H54 (cell line): ENCODE measurements at places on chromosomes 11 and 22.

- no peak for DNase-seq
These were observed 27.0 kb upstream of the HIKESHI start for GRCh38 chr11:86274999-86275398.

DNA sequence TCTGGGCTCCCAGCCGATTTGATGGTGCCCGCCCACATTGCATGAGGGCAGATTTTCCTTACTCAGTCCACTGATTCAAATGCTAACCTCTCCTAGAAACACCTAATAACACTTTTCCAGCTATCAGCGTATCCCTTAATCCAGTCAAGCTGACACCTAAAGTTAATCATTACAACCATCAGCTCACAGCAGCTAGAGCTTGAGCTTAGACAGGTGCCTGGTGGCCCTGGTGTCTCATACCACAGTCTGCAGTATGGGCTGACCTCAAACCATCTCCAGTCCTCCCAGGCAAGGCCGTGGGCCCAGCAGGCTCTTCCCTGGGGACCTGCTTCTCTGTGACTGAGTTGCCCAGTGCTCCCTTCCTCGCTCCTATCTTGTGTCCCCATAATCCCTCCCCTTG is 174.4 kb upstream of the NECTIN1 start:
- DNase-seq: no peak

- DNase-seq: no peak
These were observed 936 bp downstream of the CECR2 start for GRCh38 chr22:17370026-17370765.

- DNase-seq: no peak
These were observed 49.1 kb downstream of the CERK start for GRCh38 chr22:46688949-46689348.

DNA sequence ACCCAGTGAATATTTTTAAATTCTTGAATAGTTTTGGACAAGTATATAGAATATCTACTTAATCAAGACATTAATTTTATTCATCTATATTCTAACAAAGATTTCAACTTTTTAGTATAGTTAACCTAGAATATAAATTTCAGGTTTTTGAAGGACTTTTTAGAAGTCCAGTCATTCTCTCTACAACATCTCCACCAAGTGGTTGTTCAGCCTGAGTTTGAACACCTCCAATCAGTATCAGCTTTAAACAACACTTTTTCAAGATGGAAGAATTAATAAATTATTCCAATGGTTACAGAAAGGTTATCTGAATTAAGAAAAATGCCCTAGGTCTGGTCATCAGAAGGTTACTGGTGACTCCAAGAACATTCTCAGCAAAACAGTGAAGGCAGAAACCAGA is 31.8 kb downstream of the EIF3M start:
- no peak for DNase-seq

DNA sequence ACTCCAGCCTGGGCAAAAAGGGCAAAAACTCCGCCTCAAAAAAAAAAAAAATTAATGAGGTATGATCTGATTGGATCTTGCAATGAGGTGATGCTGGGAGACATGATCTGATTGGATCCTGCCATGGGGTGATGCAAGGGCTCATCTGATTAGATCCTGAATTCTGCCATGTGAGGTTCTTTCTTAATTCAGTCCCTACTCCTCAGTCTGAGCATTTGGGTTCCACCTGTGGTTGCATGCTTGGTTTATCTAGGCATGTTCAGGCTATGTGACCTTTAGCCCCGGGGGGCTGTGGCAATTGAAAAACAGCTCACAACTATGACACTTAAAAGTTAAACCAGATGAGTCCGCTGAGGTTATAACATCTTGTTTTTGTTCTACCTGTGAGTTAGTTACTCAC is 4.8 kb upstream of the TRIM6 start:
- no peak for DNase-seq

GRCh38 chr22:36826262-36826661 is 9.4 kb upstream of the PVALB start:
- no peak for DNase-seq

DNA sequence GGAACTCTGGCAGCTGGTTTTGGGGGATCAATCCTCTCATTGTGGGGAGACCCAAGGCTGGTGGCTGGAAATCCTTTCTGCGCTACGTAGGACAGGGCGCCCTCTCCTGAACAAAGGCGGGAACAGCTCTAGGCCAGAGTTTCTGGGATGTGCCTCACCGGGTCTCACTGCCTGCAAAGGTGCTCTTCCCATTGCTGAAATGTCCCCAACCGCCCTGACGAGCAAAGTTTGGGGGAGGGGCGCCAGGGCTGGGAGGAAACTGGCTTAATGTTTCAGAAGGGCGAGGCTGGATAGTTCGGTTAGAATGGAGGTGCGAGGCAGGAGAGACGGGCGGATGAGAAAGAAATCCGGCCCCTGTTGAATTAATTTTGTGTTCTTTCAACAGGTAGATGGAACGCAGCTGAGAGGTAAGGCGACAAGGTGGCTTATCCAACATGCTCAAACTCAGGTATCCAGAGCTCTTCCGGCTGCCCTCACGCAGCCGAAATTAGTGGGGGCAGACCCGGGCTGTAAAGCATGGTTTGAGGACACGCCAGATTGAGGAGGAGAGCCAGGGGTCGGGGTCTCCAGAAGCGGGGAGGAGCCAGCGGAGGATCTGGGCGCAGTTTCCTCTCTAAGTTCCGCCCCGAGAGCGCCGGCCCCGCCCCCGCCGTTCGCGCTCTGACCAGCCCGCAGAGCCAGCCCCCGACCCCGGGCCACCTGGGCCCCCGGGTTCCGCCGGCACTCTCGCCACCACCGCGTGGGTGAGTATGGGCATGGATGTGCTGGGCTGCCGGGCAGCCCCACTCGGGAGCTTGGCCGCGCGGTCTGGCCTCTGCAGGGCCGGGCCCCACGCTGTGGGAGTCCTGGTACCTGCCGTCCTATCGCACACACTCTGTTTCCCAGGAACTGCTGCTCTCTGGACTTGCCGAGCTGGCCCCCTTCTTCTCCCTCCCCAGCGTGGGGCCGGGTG is at the start of gene PGAP2:
Gene PGAP2 (plus strand): TSS at position 652 of the 952 bp plus-strand sequence. CDS start 2,700 bp downstream, outside the sequence.
- peak; percentile 85 for DNase-seq

DNA sequence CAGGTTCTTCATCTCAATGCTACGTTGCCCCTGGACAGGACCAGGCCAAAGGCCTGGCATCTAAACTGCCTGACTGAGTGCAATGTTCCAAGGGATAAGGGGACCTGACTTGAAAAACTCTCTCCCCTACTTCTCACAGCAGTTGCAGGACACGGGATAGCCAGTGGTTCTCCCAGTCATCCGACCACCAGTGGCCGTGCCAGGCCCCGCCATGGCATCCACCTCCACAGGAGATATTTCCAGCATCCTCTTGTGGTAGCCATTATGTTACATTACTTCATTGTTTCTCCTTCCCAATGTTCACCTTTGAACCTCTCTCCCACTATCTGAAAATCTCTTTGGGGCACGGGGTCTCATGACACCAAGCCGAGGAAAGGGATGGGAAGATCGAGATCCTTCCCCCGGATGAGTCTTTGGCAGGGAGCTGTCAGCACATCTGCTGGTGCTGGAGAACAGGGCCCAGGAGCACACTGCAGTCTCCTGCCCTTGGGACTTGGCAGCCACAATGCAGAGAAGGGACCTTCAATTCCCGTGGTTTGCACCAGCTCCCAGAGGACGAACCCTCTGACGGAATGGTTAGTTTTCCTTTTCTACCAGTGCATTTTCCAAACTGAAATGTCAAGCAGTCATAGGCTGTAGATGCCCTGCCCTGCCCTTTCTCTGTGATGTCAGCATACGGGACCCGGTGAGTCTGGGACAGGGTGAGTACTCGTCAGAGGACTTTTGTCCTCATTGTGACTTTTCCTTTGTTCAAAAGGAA is 121.2 kb downstream of the ETS1 start:
- DNase-seq: no peak

GRCh38 chr11:5242933-5243815 is 6.5 kb downstream of the HBG1 start:
- DNase-seq: no peak

DNA sequence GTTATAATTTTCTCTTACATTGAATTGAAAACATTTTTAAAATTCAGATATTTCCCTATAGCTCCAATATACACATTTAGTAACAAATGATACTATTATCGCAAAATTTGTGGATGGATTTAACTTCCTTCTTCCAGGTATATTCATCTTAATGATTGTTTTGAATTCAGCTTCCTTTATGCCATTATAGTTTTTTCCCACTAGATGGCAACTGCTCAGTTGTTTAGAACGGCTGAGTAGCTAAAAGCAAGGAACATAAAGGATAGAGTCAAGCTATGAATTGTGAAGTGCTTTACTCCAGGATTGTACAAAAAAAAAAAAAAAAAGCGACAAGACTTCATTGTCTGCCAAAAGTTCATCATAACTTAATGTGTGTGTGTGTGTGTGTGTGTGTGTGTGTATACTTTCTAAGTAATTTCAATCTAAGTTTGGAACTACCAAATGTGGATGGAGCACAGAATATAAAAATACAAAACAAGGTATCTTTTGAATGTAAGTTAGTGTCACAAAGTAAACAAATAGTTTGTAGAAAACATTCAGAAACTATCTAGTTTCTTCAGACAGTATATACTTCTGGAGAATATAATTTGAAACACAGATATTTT is 846.4 kb downstream of the DLG2 start:
- no peak for DNase-seq

DNA sequence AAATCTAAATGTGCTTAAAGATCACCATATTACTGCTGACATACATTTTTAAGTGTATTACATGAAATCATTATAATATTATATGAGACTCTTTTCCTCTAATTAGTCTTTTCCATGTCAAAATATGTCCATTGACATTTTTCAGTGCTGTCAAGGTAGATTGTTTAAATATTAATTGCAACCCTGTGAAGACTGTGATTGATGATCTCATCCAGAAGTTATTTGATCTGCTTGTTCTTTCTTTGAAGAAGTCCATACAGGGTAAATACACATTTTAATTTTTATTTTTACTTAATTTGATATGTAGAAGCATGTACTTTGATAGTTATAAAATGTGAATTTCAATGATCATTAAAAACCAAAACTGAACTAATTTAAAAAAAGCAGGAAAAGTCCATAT is 38.4 kb downstream of the DYNC2H1 start:
- DNase-seq: no peak

GRCh38 chr22:28171712-28172111 is 252.7 kb upstream of the PITPNB start:
- no peak for DNase-seq

DNA sequence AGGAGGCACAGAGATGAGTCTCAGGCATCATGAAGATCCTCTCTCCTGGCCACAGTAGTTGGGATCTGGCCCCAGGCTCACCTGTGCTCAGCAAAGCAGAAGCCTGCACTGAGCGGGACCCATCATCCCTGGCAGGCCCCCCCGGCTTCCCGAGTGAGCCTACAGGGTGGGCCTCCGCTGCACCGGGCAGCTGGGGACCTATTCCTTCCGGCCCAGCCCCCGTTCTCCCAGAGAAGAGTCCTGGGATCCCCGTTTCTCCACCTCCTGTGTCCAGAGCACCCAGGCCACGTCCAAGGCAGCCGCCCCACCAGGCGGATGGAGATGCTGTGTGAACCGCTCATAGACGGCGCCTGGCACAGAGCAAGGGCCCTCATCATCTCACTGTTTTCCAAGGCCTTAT is 52.5 kb downstream of the ANO1 start:
- DNase-seq: no peak

- DNase-seq: no peak
These were observed 94.6 kb upstream of the ALKBH3 start for GRCh38 chr11:43786016-43786415.

DNA sequence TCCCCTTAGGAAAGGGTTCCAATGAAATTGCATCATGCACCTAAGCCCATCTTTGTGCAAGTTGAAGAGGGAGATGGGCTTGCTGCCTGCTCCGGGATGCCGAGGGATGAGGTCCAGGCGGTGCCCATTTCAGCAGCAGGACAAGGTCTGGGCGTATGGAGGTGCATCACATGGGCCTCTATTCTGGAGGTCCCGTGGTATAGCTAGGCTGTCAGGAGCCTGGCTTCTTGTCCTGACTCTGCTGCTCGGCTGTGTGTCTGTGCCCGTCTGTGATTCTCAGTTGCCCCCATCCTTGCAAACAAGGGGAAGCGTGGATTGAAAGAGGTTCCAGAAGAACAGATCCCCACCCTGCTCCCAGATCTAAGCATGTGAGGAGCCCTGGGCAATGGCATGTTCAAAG is 130.0 kb downstream of the OSBP2 start:
- DNase-seq: no peak

DNA sequence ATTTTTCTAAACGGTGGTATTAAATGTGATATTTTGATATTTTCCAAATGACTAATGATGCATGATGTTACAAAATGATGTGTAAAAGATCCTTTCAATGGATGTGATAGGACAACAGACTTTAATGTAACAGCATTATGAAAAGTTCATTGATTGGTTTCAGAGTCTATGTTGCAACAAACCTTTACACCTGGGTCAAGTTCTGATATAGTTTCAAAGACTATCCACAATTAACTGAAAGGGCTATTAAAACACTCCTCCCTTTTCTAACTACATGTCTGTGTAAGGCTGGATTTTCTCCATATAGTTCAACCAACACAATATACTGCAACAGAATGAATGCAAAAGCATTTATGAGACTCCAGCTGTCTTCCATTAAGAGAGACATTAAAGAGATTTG is 35.7 kb downstream of the SMCO4 start:
- DNase-seq: no peak

GRCh38 chr11:79486242-79486984 is 45.6 kb upstream of the TENM4 start:
- no peak for DNase-seq

- DNase-seq: peak; percentile 63
These were observed 4.6 kb downstream of the LGALS12 start for GRCh38 chr11:63510360-63511047.

- DNase-seq: no peak
These were observed 1.4 kb upstream of the RCE1 start for GRCh38 chr11:66841861-66842260.

GRCh38 chr22:29018293-29019189 is 43.1 kb downstream of the C22orf31 start:
- DNase-seq: no peak

GRCh38 chr22:27811778-27812177 is 10.2 kb upstream of the MN1 start:
- no peak for DNase-seq

DNA sequence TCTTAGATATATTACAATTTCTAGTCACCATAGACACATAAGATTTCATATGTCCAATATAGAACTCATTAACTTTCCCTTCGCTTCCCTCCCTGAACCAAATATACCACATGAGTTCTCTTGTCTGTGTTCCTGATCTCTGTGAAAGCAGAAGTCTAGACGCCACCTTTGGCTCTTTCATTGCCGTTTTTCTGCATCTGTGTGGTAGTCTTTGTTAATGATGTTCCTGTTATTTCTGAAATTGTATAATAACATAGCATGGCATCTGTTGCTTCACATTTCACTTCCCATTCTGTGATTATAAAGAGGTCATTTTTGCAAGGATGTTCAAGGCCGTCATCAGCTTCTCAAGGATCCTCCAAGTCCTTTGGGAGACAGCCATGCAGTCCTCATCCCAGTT is 58.5 kb downstream of the NCAM1 start:
- DNase-seq: no peak

DNA sequence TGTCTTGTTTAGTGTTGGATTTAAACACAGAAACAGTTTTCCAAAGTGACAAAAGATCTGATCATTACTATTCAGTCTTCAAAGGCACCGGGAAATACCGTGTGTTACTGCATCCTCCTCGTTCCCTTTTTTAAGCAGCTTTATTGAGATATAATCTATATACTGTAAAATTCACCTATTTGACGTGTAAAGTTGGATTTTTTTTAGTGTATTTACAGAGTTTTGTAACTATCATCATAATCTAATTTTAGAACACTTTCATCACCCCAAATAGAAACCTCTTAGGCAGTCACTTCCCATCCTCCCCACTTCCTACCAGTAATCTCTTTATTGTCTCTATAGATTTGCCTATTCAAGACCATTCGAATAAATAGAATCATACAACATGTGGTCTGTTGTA is 1.4 kb downstream of the ANO5 start:
- DNase-seq: no peak
